ENCODE measurements at places on chromosomes 4 and X.

GRCh38 chr4:4818415-4819212 lies 40.9 kb upstream of the MSX1 start:
- no peak for DNase-seq

DNA sequence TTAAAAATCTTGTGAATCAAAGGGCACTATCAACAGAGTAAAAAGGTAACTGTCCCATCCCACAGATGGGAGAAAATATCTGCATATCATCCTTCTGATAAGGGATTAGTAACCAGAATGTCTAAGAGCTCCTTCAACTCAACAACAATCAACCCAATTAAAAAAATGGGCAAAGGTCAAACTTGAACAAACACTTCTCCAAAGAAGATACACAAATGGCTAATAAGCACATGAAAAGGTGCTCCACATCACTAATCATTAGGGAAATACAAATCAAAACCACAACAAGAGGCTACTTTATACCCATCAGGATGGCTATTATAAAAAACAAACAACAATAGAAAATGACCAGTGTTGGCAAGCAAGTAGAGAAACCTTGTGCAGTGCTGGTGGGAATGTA lies 43.3 kb downstream of the TMEM165 start:
- DNase-seq, result no peak

DNA sequence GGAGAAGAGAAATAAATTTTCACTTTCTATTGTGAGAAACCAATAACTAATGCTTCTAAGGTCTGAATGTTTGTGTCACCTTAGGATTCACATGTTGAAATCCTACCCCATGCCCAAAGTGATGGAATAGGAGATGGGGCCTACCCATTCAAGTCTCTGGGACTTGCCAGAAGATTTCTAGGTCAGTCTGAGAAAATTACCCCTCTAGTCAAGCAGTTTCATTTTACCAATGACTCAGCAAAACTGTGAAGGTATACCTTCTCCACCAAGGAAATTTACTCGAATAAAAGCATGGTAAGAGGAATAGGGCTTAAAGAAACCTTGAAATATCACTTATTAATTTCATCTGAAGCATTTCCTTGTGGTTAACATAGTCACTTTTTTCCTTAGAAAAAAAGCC lies 23.5 kb upstream of the PAPSS1 start:
- no peak for DNase-seq

DNA sequence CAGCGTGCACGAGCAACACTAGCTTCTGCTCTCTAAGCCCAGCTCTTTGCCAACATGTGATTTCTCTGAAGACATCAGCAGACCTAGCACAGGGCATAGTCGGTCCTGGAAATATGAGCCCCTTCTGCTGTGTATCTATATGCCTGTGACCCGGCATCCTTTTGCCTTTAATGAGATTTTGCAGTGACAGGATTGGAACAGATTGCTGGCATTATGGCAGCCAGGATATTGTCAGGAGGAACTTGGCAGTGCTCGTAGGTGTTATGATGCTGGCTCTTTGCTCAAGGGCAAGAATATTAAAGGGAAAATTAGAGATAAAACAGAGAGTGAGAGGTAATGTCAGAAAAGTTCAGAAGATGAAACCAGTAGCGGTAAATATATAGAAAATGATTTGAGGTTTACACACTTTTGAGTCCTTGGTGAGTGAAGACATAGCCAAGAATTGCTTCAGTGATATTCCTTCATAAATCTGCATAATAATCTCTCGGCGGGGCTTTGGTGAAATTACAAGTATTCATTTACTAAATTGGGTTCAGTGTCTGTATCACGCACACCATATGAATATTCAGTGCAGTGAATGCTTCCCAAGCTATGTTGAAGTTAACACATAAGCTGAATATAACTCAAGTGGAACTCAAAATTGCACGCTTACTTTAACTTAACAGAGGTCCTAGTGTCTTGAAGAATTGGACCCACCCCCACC lies 502.1 kb upstream of the NR3C2 start:
- no peak for DNase-seq

GRCh38 chr4:93061826-93062225 lies 758.1 kb downstream of the GRID2 start:
- DNase-seq, result no peak

DNA sequence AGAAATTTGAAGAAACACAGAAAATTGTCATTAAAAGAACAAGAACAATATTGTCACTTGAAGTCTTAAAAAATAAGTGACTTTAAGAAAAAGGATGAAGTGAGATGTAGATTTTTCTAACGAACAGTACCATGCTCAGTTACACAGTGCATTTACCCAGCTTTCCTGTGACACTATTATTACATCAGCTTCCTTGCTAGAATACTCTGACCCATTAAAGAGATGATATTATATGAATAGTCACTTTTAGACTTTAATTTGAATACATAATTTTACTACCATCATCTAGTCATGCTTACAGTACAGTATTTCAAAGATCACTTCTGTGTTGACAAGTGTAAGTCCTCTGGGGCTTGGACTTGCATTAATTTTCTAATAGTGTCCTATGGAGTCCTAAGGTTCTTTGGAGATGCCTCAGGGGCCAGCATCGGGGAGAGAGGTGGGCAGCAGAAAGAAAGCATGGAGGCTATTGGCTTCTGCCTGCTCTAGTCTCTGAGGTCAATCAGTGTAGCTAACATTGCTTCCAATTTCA lies 10.7 kb downstream of the COL25A1 start:
- DNase-seq, result no peak

GRCh38 chr4:134624365-134624764 lies 422.8 kb upstream of the PABPC4L start:
- no peak for DNase-seq

GRCh38 chr4:107600983-107601382 lies 119.1 kb downstream of the PAPSS1 start:
- no peak for DNase-seq

- DNase-seq, result no peak
Measured at GRCh38 chr4:113355550-113356371, 306.3 kb downstream of the ANK2 start.

DNA sequence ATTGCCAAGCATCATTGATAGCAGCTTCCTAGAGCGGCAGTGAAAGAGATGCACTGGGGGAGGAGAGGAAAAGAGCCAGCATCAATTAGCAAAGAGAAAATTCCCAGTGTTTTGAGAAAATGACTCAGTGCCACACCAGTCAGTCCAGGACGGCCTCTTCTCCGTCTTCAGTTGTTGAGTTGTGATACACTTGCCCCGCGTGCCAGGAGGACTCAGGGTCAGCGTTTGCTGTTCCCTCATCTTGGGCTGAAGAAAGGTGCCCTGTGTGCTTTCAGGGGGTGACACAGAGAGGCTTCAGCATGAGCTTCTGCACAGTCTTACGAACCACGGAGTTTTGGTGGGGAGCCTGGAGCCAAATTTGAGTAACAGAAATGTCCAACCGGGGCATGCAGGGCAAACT lies 82.3 kb downstream of the GPR143 start:
- no peak for DNase-seq

DNA sequence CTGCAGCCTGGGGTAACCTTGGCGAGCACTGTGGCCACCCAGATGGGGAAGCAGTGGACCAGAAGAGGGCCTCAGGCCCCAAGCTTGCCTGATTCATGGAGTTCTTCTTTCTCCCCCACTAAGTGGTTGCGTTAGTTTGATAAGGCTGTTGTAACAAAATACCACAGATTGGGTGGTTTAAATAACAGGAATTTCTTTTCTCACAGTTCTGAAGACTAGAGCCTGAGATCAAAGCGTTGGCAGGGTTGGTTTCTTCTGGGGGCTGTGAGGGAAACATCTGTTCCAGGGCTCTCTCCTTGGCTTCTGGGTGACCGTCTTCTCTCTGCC lies 105.7 kb upstream of the GATB start:
- no peak for DNase-seq

DNA sequence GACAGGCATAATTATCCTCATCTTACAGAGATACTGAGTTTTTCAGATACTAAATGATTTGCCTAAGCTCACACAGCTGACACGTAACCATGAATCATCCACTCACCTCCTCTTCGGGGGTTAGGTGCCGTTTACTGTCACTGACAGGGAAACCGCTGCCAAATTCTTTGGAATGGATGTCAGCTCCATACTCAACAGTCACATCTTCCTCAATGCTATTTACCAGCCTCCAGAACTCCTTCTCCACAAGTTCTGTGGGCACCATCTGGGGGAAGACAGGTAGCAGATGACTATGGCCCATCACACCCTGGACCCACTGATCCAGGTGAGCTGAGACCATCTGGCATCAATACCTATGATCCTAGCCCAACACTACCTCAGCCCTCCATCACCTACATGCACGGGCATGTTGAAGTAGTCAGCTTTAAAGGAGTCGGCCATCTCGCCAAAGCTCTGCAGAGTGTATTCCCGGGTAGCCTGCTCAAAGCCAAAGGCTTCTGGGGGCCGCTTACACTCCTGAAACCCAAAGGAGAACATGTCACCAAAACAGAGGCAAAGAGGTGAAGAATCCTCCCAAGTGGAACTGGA lies 13.5 kb downstream of the KDM5C start:
- no peak for DNase-seq

DNA sequence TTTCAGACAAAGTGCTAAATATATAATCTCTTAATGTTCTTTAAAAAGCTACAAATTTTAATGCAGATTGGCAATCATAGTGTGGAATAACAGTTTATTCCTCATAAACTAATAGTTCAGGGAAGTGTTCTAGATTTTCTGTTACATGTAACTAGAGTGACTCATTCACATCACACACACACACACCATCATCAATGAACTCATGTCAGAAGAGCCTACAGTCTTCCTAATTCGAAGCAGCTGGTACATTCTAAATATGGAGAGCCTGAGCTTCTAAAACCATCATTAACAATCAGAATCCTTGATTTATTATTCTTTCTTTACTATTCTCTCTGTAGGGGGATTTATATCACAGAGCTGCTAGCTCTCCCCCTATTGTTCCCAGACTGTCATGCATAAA lies 49.6 kb downstream of the DKK2 start:
- DNase-seq, result peak; percentile 13

DNA sequence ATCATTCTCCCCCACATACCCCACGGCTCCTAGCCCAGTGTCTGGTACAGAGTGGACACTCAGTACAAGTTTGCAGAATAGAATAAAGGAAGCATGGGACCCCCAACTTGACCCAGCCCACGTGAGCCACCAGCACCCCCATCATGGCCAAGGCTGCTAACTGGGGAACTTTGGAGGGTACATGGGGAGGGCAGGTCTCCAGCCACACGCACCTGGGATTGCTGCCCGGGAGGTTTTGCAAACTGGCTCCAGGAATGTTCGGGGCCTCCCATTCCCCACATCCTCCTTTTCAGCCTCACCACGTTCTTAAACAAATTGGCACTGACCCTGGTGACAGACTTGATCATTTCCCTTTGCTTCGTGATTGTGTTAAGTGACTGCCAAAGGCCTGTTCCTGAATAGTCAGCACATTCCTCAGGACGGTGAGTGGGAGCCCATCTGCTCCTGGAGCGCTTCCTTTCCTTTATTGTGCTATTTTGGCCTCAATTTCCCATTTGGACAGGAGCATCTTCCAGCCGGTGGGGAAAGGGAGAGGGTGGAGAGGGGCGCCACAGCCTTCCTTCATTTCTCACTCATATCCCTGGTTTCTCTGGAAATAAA lies 18.7 kb upstream of the XPNPEP2 start:
- DNase-seq, result no peak

DNA sequence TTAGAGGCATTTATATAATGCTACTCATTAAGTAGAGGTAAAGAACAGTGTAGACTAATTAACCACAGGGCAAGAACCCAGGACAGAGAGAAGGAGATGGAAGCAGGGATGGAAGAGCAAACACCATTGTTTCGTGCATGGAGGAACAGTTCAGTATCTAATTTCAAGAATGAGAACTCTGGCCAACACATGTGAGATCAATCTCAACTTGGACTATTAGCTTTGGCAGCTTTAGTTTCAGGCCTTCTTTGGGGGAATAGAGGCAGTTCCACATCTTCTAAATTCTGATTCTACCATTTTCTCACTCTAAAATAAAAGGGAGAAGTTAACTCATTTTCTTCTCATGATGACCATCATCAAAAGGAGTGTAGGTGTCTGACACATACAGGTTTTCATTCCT lies 207.0 kb downstream of the LDB2 start:
- no peak for DNase-seq

GRCh38 chr4:32340591-32340990 lies 1620.4 kb downstream of the PCDH7 start:
- DNase-seq, result no peak

DNA sequence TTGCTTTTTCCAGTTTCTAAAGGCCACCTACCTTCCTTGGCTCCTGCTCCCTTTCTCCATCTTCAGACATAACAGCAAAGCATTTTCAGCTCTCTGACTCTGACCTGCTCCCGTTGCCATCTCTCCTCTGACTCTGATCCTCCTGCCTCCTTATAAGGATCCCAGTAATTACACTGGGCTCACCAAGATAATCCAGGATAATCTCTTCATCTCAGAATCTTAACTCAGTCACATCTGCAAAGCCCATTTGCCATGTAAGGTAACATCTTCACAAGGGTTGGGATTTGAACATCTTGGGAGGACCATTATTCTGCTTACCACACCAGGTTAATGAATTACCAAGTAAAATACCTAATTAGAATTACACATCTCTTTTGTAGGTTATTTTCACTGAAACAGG lies 41.3 kb upstream of the MAGED1 start:
- no peak for DNase-seq

DNA sequence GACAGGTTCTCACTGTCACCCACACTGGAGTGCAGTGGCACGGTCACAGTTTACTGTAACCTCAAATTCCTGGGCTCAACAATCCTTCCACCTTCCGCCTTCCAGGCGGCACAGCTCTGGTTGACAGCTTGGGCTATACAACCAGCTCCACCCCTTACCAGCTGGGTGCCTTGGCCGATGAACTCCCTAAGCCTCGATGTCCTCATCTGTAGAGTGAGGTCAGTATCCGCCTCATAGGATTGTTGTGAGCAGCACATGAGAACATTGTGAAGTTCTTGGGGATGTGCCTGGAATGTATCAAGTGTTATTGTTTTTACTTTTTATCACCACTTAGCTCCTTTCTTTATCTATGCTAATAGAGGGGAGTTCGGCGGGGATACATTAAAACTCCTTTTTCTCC lies 23.3 kb downstream of the UCHL1 start:
- no peak for DNase-seq

DNA sequence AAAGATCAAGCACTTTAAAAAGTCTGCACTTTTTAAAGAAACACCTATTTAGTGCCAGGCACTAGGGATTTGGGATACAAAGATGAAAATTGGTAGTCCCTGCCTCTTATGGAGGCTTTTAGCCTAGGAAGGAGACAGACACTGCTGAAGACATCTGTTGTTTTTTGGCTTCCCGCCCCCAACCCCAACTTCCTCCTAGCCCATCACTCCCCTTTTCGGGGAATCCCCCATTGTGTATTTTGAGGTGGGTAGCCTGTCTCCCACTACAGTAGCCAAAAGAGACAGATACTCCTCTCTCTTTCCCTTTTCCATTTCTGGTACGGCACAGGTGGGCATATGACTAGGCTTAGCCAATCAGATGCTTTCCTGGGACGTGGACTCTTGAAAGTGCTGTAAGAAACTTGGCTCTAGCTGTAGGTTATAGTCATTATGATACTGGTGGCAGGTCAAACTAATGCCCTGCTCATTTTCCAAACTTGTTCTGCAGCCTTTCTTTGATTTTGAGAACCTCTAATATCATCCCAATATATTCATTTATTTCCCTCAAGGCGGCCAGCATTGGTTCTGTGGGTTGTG lies 194.6 kb upstream of the RBPJ start:
- DNase-seq, result no peak

- no peak for DNase-seq
Measured at GRCh38 chr4:184955636-184956035, 62.7 kb upstream of the HELT start.

GRCh38 chr4:144185086-144185485 lies 44.6 kb upstream of the GYPA start:
- DNase-seq, result no peak

GRCh38 chr4:27001398-27002164 lies 140.9 kb downstream of the STIM2 start:
- no peak for DNase-seq

GRCh38 chrX:113391875-113392274 lies 551.2 kb upstream of the AMOT start:
- no peak for DNase-seq

All from NCI-H1930 (cell line).